Peyer's patch (tissue), 4 donors: ENCODE measurements at places on chromosomes 5 and 9. TPM values are rescaled to one million over a fixed set of nuclear protein-coding genes. Genes with fewer than 3 reads are reported as not detected.

PLPP7 gene
- total RNA-seq, result 1.3 TPM

LRRC14B gene
- total RNA-seq, result not detected

TMEM38B gene
- total RNA-seq, result 11.7 TPM

PCDHB5 gene
- 0.18 TPM for total RNA-seq
